Naive B cell (primary cell): ENCODE measurements at places on chromosomes 7 and 10.

DNA sequence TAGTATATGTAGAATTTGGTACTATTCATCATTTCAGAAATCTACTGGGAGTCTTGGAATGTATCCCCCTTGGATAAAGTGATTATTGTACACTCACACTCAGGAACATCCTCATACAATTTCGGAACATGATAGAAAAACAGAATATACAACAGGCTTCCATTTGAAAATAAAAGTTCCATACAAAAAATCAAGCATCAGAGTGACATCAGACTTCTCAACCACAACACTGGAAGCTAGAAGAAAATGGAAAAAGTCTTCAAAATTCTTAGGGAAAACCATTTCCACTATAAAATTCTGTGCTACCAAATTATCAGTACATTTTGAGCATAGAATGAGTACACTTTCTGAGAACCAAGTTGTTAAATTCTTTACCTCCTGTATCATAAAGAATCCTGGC, 8.8 kb downstream of the LYZL1 start:
- H3K4me1 ChIP-seq: no peaks in the 10 kb centered on the region
- H3K36me3 ChIP-seq: no peaks in the 10 kb centered on the region
- no peak for DNase-seq
- H3K27me3 ChIP-seq: peaks cover 24% of the 10 kb centered on the region
- H3K4me3 ChIP-seq: no peak overlapping the region
- H3K27ac ChIP-seq: no peak overlapping the region

DNA sequence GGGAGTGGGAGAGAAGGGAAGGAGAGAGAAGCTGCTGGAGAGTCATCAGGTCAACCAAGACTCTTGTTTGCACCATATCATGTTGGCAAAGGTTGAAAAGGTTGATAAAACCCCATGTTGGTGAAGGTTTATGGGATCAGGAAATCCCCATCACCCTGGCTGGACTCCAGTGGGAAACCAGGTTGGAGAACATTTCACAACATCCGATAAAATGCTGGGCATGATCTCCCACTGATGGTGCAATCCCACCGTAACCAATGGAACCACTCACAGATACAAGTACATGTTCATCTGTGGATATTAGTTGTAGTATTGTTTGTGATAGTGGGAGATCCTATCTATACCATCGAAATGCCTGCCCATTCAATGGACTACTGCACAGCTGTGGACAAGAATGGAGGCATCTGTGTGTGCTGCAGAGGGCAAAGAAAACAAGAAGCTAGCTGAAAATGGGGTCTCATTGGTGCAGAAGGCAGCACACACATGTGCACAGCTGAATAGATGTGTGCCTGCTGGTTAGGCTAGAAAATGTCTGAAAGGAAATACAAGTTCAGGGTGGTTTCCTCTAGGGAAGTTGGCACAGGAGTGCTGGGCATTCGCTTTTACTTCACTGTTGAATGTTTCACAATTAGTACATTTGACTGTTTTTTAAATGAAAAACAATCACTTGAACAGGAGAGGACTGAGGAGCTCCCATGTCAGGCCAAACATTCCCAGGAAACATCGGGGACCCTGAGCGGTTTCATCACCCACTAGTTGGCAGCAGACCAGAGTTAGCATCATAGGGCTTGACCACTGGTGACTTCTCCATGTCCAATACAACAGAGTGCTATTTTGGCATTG, 80.4 kb upstream of the MGMT start:
- no peaks in the 10 kb centered on the region for H3K4me1 ChIP-seq
- H3K4me3 ChIP-seq: no peak overlapping the region
- no peaks in the 10 kb centered on the region for H3K36me3 ChIP-seq
- no peaks in the 10 kb centered on the region for H3K27me3 ChIP-seq

- no peaks in the 10 kb centered on the region for H3K4me1 ChIP-seq
- H3K36me3 ChIP-seq: no peaks in the 10 kb centered on the region
- no peak overlapping the region for H3K4me3 ChIP-seq
- DNase-seq: no peak
- no peaks in the 10 kb centered on the region for H3K27me3 ChIP-seq
Measured at GRCh38 chr7:82376739-82377138, 66.8 kb downstream of the CACNA2D1 start.

DNA sequence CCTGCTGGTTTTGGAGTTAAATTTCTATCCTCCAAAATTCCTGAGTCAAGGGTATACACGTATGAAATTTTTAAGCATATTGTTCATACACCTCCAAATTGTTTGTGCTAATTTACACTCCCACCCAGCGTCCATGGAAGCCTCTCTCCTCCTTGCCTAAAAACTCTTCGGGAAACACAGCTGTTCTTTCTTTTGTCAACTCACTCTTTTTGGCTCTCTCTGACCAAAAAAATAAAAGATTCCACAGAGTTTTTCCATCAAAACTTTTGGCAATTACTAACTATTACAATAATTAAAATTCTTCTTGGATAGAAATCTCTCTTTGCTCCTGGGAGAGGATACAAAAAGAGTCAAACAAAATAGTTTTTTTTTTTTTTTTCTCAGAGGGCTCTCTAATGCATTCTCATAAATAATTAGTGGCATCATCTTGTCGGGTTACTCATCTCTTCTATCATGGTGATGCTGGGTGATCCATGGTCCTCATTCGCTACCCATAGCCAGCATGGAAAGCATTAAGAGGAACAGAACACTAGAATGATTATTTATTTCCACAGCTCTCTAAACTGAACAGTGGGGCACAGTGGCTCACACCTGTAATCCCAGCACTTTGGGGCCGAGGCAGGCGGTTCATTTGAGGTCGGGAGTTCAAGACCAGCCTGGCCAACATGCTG, 310.7 kb downstream of the SFMBT2 start:
- H3K4me3 ChIP-seq: no peak overlapping the region
- no peak for DNase-seq
- H3K36me3 ChIP-seq: no peaks in the 10 kb centered on the region
- peaks cover 8% of the 10 kb centered on the region for H3K4me1 ChIP-seq
- H3K27ac ChIP-seq: no peak overlapping the region

- no peaks in the 10 kb centered on the region for H3K36me3 ChIP-seq
- no peak overlapping the region for H3K27ac ChIP-seq
- no peaks in the 10 kb centered on the region for H3K4me1 ChIP-seq
- no peak overlapping the region for H3K4me3 ChIP-seq
Measured at GRCh38 chr7:143494622-143495021, 16.9 kb downstream of the TAS2R41 start.
